ENCODE measurements at places on chromosomes 13 and 19.

DNA sequence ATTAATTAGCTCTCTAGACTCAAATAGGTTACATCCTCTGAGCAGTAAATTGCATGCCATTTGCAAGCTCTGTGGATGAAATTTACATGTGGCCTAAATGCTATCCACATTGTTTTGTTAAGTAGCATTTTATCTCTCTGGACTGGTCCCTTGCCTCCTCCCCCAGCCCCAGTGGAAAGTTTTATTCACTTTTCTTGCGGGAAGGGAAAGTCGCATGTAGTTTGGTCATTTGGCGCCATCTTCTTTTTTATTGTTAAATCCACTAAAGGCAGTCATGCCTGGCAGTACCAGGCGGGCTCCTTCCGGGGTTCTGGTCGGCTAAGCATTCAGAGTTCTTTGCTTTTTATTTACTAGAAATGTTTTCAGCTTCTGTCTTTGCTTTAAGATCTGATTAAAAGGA is 188.7 kb downstream of the TM9SF2 start:
- DNase-seq: no peak

GRCh38 chr13:76994281-76994680 is 2.4 kb downstream of the CLN5 start:
- DNase-seq: no peak

GRCh38 chr19:2449019-2449418 is 7.7 kb downstream of the LMNB2 start:
- DNase-seq: no peak

GRCh38 chr13:106734198-106734597 is 166.3 kb upstream of the ARGLU1 start:
- no peak for DNase-seq

DNA sequence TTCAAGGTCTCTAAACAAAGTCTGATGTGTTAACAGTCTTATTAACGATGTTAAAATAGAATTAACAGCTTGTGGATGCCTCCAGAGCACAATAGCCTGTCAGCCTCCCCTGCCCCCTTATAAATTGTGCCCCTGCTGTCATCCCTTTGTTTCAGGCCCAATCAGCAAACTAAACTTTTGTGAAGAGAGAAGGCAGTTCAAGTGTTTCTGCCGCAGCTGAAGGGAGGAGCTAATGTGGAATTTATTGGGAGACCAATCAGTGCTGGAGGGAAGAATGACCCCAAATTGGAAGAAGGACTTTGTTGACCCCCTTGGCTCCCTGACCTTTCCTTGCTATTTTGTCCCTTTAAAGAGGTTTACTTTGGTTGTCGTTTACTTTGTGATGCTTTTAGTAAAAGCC is 160.5 kb downstream of the TM9SF2 start:
- no peak for DNase-seq

- DNase-seq: no peak
Observed at GRCh38 chr13:48602296-48603016, 51.3 kb upstream of the CYSLTR2 start.

- no peak for DNase-seq
Observed at GRCh38 chr13:50690006-50690405, 153.5 kb downstream of the DLEU7 start.

DNA sequence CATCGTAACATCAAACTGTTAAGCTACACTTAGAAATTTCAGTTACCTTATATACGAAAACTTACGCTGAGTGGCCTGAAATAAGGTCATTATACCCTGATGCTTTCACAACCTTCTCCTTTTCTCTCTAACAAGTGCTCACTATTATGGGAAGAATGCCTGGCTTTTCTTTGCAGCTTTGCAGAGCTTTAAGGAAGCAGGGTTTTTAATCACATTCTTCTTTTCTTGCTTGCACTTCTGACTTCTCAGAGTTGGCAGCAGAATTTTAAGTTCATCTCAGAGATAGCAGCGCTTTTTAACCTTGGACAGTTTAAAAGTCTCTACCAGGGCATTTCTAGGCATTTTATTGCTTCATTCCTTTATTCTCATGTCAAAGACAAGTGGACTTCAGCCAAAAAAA is 285.1 kb downstream of the SPRY2 start:
- no peak for DNase-seq

- DNase-seq: no peak
Observed at GRCh38 chr19:3224346-3225168, at the start of gene CELF5. CELF5 (plus strand) TSS chr19:3224661; CDS start chr19:3224740, 79 bp downstream.

DNA sequence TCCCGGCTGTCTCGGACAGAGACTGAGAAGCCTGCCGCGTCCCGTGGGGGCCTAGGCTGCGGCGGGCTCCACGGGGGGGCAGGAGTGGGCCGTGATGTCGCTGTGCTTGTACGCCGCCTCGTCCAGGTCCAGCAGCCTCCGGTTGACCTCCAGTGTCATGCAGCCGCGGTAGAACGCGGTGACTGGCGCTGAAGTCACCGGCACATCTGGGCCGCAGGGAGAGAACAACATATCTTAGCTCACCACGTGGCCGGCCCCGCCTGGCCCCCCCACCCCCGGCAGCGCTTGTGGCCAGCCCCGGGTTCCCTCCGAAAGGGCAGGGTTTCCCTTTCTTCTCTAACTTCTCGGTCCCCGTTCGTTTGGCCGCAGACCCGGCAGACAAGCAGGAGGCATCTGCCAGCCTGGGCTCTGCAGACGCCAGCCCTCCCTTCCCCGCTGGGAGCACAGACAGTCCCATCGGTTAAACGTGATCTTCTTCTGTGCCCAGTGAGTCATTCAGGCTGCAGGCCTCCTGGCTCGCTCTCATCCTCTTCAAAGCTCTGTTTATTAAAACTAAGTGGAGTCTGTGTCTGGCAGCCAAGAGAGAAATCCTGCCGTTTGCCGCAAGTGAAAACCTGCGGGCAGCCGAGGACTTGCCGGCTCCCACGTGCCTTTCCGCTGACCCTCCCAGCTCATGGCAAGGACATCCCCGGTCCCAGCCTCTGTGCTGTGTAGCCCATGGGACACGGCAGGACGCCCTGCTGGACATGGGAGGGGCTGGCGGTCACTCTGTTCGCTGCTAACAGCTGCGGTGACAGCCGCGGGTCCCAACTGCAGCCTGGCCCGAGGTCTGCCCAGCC is 42.8 kb downstream of the GAS6 start:
- no peak for DNase-seq

DNA sequence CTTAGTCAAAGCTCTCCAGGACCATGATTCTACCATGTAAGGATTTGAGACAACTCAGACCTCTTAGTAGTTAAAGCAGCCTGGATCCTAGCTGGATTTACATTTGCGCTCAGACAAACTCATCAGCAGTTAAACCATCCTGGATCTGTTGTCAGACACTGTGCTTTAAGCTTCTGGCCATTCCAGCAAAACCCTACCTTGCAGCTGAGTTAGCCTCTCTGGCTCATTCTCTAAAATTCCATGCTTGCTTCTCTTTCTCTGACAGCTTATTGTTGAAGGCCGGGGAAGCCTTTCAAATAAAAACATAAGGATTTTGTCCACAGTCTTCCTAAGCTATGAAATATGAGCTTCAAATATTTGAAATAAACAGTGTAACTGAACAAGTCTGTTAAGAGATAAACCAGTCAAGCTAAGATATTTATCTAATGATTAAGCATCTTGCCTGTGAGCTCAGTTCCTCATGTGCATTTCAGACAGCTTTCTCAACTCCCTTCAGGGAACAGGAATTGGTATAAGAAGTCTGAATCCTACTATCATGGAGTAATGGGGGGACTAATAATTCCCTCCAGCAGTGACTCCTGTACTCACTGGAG is 89.3 kb downstream of the SLAIN1 start:
- no peak for DNase-seq

DNA sequence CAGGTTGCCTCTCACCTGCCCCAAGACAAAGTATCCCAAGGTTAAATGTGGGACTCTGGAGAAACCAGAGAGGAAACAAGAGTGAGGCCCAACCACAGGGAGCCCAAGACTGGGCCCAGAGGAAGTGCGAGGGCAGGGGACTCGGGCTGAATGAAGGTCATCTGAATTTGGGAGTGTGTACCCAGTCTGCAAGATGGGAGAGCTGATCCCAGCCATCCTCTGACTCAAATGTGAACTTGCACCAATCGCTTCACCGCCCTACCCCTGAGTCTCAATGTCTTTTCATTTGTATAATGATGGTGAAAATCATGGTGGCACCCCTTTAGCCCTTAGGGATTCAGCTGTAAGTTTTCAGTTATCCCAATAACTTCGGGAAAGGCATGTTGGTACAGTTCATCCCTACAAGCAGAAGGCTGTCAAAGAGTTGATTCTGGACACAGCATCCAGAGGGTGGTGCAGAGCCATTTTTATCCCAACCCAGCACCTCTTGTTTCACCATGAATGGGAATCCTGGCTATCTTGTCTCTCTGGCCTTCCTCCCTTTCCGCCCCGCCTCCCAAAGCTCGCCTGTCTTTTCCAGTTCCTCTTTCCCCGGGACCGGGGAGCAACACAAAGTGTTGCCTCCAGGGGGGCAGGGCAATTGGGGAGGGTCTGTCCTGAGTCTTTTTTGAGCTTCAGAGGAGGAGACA is 123.4 kb downstream of the NUFIP1 start:
- DNase-seq: no peak

GRCh38 chr13:107842562-107843180 is 372.7 kb downstream of the LIG4 start:
- no peak for DNase-seq

DNA sequence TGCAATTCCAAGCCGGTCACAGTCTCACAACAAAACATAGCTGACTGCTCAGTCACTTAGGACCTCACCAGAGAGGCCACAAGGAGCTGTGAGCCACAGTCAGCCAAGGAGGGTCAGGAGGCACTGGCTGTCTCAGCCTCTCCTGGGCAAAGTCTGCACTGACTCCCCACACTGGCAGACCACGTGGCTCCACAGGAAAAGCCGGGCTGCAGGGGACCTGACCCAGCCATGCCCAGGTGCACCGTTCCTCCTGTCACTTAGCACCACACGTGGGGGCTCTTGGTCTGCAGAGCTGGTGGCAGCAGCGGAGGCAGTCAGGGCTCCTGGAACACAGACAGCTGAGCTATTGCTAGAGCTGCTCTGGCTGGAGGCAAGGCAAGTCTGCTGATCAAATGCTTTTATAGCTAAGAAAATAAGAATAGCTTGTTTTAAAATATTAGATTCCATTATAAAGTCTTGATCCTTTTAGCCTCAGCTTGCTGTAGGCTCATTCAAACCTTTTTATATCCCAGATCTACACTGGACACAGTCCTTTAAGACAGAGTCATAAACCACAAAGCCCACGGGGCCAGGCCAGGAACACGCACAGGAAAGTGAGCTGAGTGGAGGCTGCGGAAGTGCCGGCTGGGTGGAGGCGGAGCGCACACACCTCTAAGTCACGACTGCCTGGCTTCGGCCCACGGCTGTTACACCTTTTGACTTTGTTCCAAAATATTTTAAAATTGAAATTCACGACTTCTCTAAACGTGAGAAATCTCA is 744.1 kb downstream of the UQCRFS1 start:
- DNase-seq: no peak

DNA sequence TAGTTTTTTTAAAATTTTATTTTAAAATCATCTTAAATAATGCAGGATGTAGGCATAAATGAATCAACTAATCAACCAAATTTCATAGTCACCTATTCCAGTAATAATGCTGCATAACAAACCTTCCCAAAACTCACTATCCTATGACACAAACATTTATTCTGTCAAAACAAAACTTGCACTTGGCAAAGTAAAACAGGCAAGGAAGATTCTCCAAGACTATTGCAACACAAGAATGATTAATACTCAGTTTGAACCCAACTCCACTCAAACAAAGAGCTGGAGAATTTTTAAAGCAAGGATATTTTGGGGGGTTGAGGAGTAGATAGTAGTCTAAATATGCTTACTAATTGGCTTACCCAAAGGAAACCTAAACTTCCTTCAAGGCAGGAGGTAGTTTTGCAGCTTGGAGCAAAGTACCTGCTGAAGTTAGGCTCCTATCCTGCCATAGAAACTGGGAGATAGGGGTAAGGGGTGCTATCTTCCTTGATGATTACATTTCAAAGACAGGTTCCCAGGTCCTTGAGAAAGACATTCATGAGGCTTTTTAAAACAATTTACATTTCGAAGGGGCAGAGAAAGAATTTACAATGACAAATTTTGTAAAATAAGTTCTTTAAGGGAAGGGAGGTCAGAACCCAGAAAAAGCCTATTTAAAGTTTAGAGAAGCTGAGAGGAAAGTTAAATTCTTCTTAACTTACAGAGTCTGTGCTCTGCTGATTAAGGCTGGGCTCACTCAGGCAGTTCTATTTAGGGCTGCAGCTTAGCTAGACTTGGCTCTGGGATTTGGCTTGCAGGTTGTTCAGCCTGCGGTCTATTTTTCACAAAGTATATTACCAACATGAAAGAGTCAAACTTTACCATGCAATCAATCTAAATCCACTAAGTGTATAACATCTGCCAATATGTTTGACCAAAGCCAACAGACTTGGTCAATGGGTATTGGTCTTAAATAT is 549.0 kb downstream of the KCTD12 start:
- DNase-seq: no peak

- no peak for DNase-seq
Observed at GRCh38 chr19:50723735-50724521, 764 bp downstream of the CLEC11A start.

GRCh38 chr13:108669381-108669780 is 40.0 kb downstream of the MYO16 start:
- no peak for DNase-seq

- DNase-seq: no peak
Observed at GRCh38 chr19:4352701-4353121, 9.3 kb downstream of the MPND start.

DNA sequence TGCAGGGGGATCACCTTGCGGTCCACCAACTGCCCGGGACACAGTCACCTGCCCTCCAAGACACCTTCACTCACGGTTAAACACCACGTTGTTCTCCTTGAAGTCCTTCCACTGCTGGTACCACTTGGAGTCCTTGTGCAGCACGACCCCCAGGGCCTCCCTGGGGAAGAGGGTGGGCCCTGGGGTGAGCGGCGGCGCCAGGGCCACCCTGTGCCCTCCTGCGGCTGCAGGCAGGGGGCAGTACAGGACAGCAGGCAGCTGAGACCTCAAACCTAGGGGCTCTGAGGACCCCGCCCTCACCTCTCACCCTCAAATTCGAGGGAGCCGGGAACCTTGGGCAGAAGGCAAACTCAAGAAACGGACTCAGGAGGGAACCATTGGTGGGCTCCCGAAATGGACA is 7.5 kb upstream of the CTXN1 start:
- DNase-seq: no peak

DNA sequence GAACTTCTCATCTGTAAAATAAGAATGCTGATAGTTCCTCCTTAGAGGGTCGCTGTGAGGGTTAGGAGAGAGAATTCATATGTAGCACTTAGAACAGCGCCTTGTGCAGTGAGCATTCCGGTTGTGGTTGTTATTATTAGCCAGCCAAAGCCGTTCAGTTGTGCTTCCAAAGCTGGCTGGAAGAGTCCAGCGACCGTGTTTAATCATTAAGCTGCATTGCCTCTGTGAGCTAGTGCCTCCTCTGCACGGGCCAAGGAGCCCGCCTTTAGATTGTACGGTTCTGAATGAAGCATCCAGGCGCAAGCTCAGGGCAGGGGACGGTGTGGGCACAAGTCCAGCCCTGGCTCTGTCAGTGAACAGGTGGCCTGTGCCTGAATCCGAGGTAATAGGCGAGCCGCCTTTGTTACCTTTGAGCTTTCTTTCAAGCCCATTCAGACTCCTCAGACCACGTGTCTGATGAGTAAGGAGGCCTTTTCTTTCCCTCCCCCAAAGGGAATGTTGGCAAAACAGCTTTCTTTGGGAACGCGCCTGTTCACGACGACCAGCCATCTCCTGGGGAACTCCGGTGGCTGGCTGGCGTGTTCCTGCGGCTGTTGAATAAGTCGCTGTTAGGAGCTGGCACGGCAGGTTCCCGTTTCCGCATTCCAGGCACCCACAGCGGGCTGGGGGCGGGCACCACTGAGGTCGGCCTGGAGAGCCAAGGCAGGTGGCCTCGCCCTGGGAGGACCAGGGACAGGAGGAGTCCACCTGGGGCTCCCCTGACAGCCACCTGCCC is 25.1 kb downstream of the SIPA1L3 start:
- DNase-seq: no peak

- no peak for DNase-seq
Observed at GRCh38 chr13:85557691-85558467, 241.3 kb downstream of the SLITRK6 start.

All from cortex of kidney (tissue), 1 donor.